ENCODE measurements at places on chromosomes 4 and X. TPM values are rescaled to one million over a fixed set of nuclear protein-coding genes. Genes with fewer than 3 reads are reported as not detected.

DNA sequence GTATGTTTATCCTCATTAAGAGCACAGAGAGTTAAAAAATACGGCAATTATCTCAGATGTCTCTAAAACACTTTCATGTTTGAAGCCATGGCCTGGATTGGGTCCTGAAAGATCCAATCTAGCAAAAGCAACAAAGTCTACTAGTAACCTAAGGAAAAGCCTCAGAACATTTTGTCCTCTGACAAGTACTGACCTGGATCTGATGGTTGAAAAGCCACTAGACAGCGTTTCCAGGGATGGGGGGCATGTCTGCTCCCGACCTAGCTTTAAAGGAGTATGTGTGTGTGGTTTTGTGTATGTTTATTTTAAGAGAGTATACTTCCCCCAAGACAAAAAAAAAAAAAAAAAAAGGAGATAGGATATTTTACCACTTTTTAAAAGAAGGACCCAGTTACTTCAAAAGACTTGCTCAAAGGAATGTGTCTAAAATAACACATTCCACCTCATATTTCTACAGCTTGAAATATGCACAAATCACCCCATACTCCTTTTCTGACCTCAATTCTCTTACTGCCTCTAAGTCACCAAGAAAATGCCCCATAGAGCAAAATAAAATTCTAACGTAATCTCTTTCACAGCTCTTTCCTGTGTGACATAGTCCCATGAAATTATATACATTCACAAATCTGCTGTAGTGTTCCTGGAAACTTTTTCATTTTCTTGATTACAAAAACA lies 189.0 kb upstream of the TTC29 start:
- H3K4me1 ChIP-seq: peaks cover 4% of the 10 kb centered on the region
- no peaks in the 10 kb centered on the region for H3K27me3 ChIP-seq
- peak overlapping the region; percentile 18 for H3K27ac ChIP-seq

The DNAAF6 gene
- total RNA-seq: not detected

GRCh38 chr4:183349673-183350072 lies 27.4 kb upstream of the CLDN24 start:
- no peak for DNase-seq
- no peaks in the 10 kb centered on the region for H3K27me3 ChIP-seq
- no peak overlapping the region for H3K4me3 ChIP-seq
- H3K36me3 ChIP-seq: no peaks in the 10 kb centered on the region
- no peaks in the 10 kb centered on the region for H3K4me1 ChIP-seq

The HSPA4L gene
- total RNA-seq: 2.7 TPM

DNA sequence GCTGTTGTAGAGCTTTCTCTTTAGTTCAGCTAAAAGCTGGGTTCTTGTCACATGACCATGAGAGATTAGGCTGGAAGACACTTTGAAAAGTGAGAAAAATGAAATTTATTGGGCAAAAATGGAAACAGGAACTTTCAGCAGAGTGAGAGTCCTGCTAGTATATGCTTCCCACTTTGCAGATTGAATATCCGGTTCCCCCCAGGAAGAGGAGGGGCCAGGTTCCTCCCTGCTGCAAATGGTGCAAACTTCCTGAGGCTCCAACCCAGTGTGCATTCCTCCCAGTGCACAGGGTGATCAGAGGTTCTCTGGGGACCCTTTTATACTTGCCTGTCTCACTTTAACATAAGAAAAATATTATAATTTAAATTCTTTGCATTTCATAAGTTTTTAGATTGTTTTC lies 119.9 kb upstream of the SPIN4 start:
- H3K27ac ChIP-seq: no peak overlapping the region
- DNase-seq: no peak
- no peaks in the 10 kb centered on the region for H3K4me1 ChIP-seq
- no peak overlapping the region for H3K4me3 ChIP-seq

The H2BW2 gene
- not detected for total RNA-seq

The CLGN gene
- 26.8 TPM for total RNA-seq

The SLC26A1 gene
- total RNA-seq: 12.6 TPM

DNA sequence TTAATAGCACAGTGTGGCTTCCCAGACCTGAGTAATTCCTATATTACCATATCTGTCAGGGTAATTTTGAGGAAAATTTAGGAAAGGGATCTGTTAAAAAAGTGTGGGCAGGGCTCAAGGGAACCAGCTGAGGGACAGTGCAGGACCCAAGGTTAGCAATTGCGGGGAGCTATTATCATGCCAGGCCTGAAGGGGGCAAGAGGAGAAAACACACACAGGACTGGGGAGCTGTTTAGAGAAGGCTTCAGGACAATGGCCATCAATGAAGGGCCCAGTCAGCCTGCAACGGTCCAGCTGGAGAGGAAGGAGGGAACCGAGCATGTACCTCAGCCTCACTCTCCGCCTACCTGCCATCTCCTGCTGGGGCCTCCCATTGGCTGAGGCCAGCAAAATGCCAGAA lies 19.0 kb upstream of the NHS start:
- no peaks in the 10 kb centered on the region for H3K27me3 ChIP-seq
- H3K36me3 ChIP-seq: no peaks in the 10 kb centered on the region
- no peak overlapping the region for H3K27ac ChIP-seq

- H3K4me3 ChIP-seq: no peak overlapping the region
- no peaks in the 10 kb centered on the region for H3K27me3 ChIP-seq
- H3K36me3 ChIP-seq: no peaks in the 10 kb centered on the region
- H3K27ac ChIP-seq: no peak overlapping the region
- no peaks in the 10 kb centered on the region for H3K4me1 ChIP-seq
These were observed 115.7 kb downstream of the NDST4 start for GRCh38 chr4:114997576-114998247.

DNA sequence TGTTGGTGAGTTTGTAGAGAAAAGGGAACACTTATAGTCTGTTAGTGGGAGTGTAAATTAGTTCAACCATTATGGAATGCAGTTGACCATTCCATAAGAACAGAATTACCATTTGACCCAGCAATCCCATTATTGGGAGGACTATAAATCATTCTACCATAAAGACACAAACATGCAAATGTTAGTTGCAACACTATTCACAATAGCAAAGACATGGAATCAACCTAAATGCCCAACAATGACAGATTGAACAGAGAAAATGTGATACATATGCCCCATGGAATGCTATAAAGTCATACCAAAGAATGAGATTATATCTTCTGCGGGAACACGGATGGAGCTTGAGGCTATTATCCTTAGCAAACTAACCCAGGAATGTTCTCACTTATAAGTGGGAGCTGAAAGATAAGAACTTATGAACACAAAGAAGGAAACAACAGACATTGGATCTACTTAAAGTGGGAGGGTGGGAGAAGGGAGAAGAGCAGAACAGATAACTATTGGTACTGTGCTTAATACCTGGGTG lies 1819.2 kb upstream of the ADGRL3 start:
- DNase-seq: no peak
- no peaks in the 10 kb centered on the region for H3K4me1 ChIP-seq
- no peaks in the 10 kb centered on the region for H3K27me3 ChIP-seq
- no peaks in the 10 kb centered on the region for H3K36me3 ChIP-seq

The LSM6 gene
- total RNA-seq: 53.6 TPM

- H3K27me3 ChIP-seq: no peaks in the 10 kb centered on the region
- H3K36me3 ChIP-seq: no peaks in the 10 kb centered on the region
- peaks cover 39% of the 10 kb centered on the region for H3K4me1 ChIP-seq
These were observed 4.3 kb downstream of the HADH start for GRCh38 chr4:107993969-107994368.

The POLA1 gene
- total RNA-seq: 19.0 TPM

DNA sequence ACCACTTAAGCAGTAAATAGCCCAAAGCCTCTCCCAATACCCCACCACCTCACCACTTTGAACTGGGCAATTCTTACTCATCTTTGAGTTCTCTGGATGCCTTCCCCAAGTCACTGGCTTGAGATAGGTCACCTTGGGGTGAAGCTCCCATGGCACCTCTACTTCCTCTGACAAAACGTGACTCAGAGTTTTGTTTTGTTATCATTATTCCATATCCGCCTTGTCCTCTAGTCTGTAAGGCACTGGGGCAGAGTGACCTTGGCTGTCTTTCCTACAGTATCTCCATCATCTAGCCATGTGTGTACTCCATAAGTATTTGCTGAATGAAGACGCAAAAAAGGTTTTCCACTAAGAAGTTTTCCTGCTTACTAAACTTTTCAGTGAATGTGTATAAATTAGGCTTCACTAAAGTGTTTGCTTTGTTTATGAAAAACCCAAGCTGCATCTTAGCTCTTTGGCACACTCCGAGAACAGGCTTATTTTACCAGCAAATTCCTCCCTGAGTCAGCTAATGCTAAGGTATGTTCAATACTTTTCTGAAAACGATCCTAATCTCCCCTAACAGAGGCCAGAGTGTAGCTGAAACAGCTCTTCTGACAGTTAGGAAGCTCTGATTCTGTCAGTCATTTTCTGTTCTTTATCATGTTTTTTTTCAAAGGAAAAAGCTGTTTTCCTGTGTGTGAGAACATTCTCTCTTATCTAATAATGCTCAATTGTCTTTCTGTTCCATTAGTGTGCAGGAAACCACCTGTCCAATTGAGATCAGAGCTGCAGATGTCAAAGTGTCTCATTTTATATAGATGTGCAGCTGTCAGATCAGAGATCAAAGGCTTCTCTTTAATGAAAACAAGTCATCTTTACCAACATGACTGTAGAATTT lies 30.2 kb upstream of the TSPAN5 start:
- peaks cover 8% of the 10 kb centered on the region for H3K4me1 ChIP-seq
- no peak for DNase-seq
- H3K27me3 ChIP-seq: no peaks in the 10 kb centered on the region

The BMX gene
- 0.07 TPM for total RNA-seq

- no peak overlapping the region for H3K4me3 ChIP-seq
- no peak for DNase-seq
- no peak overlapping the region for H3K27ac ChIP-seq
- H3K27me3 ChIP-seq: no peaks in the 10 kb centered on the region
- no peaks in the 10 kb centered on the region for H3K36me3 ChIP-seq
- H3K4me1 ChIP-seq: no peaks in the 10 kb centered on the region
These were observed 1824.7 kb downstream of the PCDH7 start for GRCh38 chr4:32544846-32545245.

GRCh38 chr4:78645853-78646757 lies 94.5 kb downstream of the ANXA3 start:
- H3K27me3 ChIP-seq: no peaks in the 10 kb centered on the region

DNA sequence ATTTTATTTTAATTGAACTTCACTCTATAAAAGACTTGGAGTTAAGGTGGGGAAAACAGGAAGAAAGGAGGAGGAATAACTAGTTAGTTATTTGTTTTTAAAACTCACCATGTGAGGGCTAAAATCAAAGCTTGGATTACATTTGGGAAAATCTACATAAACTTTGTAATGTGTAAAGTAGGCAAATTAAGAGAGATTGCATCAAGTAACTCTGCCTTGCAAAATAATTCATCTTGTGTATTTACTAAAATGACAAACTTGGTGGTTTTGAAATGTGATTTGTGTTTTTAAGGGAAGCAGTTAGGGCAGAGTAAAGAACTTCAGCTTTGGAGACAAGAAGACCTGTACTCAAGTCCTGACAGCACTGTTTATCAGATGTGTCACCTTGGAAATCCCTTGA lies 43.3 kb upstream of the RASSF6 start:
- no peak overlapping the region for H3K27ac ChIP-seq
- H3K4me3 ChIP-seq: no peak overlapping the region
- H3K4me1 ChIP-seq: no peaks in the 10 kb centered on the region
- DNase-seq: no peak
- no peaks in the 10 kb centered on the region for H3K27me3 ChIP-seq
- no peaks in the 10 kb centered on the region for H3K36me3 ChIP-seq

DNA sequence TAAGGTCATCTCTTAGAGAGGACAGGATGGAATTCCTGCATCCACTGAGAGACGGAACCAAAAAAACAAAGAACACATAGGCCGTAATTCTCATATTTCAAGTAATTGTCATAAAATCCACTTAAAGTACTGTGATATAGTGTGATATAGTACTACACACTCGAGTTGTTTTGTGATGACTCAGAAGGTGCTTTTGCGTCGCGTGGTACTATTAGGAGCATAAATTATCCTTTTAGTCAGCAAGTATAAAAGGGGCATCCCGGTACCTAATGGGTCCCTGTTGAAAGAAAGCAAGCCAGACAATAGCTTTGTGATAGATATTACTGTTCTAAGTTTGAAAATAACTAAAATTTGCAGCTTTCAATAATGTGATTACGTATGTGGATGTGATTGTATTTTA lies 55.3 kb downstream of the GPR143 start:
- DNase-seq: no peak
- H3K36me3 ChIP-seq: no peaks in the 10 kb centered on the region
- H3K4me3 ChIP-seq: no peak overlapping the region
- H3K4me1 ChIP-seq: no peaks in the 10 kb centered on the region

- no peaks in the 10 kb centered on the region for H3K4me1 ChIP-seq
- H3K36me3 ChIP-seq: no peaks in the 10 kb centered on the region
- no peak overlapping the region for H3K27ac ChIP-seq
- no peak overlapping the region for H3K4me3 ChIP-seq
These were observed 526.4 kb upstream of the PRKX start for GRCh38 chrX:4239650-4240540.

- H3K27me3 ChIP-seq: no peaks in the 10 kb centered on the region
- H3K4me3 ChIP-seq: no peak overlapping the region
- peaks cover 28% of the 10 kb centered on the region for H3K4me1 ChIP-seq
- DNase-seq: no peak
- no peaks in the 10 kb centered on the region for H3K36me3 ChIP-seq
These were observed 70.3 kb downstream of the SH3RF1 start for GRCh38 chr4:169200361-169201030.
